ENCODE measurements at places on chromosomes 13 and 19.

- no peak for DNase-seq
Observed at GRCh38 chr19:43422689-43423066, 8.0 kb downstream of the TEX101 start.

- no peak for DNase-seq
Observed at GRCh38 chr19:47049307-47049700, 880 bp upstream of the TMEM160 start.

DNA sequence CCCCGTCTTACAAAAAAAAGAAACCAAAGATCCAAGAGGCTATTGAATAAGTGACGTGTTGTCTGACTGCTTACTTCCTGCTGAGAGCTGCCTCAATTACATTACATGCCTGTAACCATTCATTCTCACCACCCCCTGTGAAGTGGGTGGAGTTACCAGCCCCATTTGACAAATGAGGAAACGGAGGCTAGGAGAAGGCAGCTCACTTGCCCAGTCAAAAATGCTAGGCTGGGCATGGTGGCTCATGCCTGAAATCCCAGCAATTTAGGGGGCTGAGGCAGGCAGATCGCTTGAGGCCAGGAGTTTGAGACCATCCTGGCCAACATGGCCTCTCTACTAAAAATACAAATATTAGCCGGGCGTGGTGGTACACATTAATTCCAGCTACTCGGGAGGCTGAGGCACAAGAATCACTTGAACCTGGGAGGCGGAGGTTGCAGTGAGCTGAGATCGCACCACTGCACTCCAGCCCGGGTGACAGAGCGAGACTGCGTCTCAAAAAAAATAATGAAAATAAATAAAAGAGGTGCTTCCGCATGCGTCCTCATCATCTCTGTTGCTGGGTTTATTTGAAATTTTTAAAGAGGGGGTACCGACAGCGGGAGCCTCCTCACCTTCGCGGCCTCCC is 499 bp downstream of the LSM7 start:
- DNase-seq = no peak

- DNase-seq = no peak
Observed at GRCh38 chr19:14599548-14600147, 16.8 kb downstream of the CLEC17A start.

GRCh38 chr13:98784666-98785065 is 32.2 kb upstream of the SLC15A1 start:
- no peak for DNase-seq

DNA sequence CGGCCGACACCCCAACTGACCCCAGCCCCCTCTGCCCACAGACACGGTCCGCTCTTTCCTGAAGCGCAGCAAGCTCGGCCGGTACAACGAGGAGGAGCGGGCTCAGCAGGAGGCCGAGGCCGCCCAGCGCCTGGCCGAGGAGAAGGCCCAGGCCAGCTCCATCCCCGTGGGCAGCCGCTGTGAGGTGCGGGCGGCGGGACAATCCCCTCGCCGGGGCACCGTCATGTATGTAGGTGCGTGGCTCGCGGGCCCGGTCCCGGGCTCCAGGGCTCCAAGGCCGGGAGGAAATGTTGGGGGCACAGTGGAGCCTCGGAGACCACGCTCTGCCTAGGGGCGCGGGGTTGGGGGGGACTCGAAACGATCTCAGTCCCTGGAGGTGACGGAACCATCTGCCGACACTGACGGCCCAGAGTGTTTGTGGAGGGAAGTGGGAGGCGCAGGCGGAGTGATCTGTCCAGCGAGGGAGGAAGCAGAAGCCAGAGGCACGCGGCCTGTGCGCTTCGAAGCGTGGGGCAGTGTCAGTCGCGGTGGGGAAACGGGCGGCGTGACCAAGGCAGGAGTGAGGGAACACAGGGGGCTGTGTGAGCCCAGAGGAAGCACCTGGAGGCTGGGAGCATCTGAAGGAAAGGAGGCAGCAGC is 6.3 kb downstream of the TBCB start:
- DNase-seq = no peak
